ENCODE measurements at places on chromosomes 12 and 14.

DNA sequence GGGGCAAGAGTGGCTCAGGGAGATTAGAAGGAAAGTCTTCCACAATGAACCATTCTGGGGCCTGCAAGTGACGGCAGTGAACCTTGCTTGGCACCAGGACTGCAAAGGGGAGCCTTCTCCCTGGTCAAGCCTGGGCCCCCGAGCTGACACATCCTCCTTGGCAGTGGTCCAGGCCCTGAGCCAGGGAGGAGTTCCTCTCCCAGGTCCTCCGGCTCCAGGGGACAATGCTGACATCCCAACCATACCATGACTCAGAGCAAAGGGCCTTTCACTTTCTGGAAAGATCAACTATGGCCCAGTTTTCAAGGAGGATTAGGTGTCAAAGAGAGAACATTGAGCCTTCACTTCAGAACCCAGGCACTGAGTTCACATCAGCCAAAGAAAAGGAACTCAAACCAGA, 756.5 kb upstream of the TBX3 start:
- no peak for DNase-seq

GRCh38 chr12:81956468-81956860, 197.3 kb upstream of the PPFIA2 start:
- DNase-seq, result no peak

GRCh38 chr12:77239617-77240016, 174.2 kb upstream of the E2F7 start:
- DNase-seq, result no peak

DNA sequence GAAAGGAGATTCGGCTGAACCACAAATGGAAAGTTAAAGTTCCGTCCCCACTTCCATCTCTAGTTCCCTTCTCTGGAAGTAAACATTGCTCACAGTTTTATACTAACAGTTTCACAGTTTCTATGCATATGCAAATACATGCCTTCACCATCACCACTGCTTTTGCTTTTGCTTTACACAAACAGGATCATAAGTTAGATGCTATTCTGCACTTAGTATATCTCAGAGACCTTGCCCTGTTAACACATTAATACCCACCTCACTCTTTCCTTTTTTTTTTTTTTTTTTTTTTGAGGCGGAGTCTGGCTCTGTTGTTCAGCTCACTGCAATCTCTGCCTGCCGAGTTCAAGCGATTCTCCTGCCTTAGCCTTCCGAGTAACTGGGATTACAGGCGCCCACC, 890 bp downstream of the TEP1 start:
- DNase-seq, result peak; percentile 34

- DNase-seq, result no peak
These were observed 16.1 kb upstream of the RPLP0 start for GRCh38 chr12:120216742-120217605.
